ENCODE measurements at places on chromosomes 4 and X.

DNA sequence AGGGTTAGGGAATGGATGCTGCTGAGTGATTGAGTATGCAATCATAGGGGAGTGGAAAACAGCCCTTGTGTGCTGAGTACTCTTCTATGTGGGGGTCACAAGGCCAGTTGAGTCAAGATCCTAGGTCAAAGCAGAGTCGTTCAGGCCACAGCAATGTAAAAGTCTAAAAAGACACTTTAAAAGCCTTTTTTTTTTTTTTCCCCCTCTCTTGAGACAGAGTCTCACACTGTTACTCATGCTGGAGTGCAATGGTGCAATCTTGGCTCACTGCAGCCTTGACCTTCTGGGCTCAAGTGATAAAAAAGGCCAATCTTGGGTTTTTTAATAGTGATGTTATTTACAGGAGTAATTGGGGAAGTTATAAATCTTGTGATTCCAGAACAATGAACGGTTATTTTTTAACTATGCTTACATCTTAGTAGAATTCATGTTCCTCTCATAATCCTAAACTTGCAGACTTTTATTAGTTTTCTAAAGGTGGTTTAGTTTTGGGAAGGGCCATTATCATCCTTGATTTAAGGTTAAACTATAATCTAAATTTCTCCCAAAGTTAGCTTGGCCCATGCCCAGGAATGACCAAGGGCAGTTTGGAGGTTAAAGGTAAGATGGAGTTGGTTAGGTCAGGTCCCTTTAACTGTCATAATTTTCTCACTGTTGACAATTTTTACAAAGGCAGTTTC lies 82.2 kb upstream of the BMP2K start:
- DNase-seq: no peak

- no peak for DNase-seq
Measured at GRCh38 chr4:137417676-137418075, 114.6 kb downstream of the PCDH18 start.

DNA sequence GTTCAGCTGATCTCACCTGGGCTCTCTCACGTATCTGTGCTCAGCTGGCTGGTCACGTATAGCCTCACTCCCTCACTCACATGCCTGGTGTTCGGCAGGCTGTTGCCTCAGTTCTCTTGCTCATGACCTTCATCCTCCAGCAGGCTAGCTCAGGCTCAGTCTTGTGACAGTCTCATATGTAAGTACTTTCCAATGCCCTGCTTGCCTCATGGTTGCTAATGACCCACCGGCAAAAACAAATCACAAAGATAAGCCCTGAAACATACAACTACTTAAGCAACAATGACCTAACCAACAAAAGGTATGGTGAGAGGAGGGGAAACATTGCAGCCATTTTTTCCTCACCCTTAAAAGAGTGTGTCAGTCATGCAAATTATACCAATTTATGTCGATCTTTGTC lies 25.0 kb downstream of the MEPE start:
- DNase-seq: no peak

DNA sequence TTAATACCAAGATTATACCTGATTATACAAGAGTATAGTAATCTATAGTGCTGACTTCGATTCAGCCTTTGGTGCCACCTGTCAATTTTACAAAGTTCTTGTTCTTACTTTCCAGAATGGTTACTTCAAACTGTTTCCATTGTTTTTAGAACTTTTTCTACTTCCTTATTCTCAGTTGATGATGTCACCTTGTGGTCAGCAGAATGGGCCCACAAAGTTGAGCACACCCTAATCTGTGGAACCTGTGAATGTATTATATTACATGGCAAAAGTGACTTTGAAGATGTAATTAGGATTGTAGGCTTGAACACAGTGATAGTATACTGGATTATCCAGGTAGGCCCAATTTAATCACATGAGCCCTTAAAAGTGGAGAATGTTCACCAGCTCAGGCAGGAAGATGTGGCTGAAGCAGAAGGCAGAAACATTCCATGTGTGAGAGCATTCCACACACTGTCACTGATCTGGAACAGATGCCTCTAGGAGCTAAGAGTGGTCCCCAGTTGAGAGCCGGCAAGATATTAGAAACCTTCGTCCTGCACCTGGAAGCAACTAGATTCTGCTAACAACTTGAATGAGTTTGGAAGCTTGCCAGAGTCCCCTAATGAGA lies 6.3 kb upstream of the SGMS2 start:
- no peak for DNase-seq

GRCh38 chr4:145125396-145125795 lies 27.3 kb downstream of the ABCE1 start:
- no peak for DNase-seq

- DNase-seq: no peak
Measured at GRCh38 chr4:106367072-106367471, 1.5 kb downstream of the GIMD1 start.

DNA sequence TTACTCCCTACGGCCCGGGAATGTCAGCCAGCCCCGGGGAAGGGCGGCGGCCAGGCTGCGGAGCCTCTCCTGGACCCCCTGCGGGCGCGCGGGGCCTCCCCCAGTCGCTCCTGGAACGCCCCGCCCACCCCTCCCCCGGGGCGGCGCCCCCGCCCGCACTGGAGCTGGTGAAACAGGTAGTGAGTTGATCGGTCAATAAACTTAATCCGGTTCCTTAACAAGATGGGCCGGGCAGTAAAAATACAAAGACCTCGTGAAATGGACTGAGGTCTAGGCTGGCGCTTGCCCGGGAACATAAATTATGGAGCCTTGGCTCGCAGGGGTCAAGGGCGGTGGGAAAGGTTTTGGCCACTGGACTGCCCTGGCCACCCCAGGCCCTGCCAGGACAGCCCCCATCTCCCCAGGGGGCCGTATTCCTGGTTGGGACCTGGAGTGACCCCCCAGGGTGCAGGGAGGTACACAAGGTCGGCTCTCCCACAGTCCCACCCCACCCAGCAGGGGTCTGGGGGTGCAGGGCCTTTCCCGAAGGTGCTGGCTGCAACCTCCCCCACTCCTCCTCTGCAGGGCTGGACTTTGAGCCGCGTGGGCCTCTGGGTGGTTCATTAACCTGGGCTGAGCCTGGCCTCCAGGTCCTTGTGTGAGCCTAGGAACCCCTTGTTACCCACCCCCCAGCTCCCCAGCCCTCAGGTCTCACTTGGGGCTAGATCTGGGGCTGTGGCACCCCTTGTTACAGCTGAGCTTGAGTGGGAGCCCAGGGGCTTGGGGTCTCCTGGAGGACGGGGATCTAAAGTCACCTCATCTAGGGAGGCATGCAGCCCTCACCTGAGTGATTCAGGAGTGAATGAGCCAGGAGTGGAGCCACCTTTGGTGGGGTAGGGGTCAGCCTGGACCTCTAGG lies 2.5 kb downstream of the FGFR3 start:
- DNase-seq: no peak

GRCh38 chr4:47913861-47914219 lies 543 bp downstream of the NFXL1 start:
- peak; percentile 5 for DNase-seq

DNA sequence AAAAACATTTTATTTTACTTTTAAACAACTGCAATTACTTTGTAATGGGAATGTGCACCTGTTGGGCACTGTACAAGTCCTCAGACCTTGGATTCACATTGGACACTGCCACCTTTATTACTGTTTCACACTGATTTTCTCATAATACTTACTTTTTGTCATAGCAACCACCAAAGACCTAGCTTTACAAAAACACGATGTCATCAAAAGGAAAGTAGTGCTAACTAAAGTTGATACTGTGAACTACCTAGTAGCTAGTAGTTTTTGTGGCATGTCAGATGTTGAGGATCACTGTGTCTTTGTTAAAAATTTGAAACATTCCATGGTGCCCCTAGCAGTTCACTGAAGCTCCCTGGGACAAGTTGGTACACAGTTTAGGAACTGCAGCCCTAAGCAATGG lies 62.9 kb upstream of the HOPX start:
- DNase-seq: no peak

GRCh38 chrX:41734530-41734929 lies 10.5 kb downstream of the GPR82 start:
- DNase-seq: no peak

GRCh38 chrX:8424912-8425311 lies 39.7 kb upstream of the VCX3B start:
- no peak for DNase-seq

- DNase-seq: no peak
Measured at GRCh38 chr4:30720661-30721184, 554 bp downstream of the PCDH7 start.

- no peak for DNase-seq
Measured at GRCh38 chrX:53616946-53617345, 69.6 kb downstream of the HUWE1 start.

- no peak for DNase-seq
Measured at GRCh38 chrX:38126179-38126578, 94.5 kb downstream of the SRPX start.

DNA sequence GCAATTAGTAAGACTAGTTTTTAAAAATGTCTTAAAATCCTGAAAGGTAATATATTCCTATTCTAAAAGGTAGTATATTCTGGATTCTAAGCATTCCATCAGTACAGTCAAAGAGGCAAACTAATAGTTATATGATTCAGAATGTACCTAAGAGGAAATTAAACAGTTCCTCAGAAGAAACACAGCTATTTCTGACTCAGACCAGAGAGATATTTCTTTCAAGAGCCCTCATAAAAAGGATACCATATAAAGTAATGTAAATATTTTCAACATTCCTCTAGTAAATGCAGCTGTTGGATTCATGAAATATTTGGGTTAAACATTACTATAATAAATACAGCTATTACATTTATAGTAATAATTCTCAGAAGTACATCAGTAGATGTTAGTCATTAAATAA lies 358.3 kb downstream of the MAGEB5 start:
- DNase-seq: no peak

GRCh38 chrX:31021537-31021936 lies 50.3 kb downstream of the FTHL17 start:
- DNase-seq: no peak
